ENCODE measurements at places on chromosomes 1 and 21.

GRCh38 chr1:198558402-198558801, 17.9 kb upstream of the ATP6V1G3 start:
- DNase-seq, result peak; percentile 29

- DNase-seq, result no peak
Observed at GRCh38 chr1:91476533-91477217, 24.0 kb upstream of the CDC7 start.

DNA sequence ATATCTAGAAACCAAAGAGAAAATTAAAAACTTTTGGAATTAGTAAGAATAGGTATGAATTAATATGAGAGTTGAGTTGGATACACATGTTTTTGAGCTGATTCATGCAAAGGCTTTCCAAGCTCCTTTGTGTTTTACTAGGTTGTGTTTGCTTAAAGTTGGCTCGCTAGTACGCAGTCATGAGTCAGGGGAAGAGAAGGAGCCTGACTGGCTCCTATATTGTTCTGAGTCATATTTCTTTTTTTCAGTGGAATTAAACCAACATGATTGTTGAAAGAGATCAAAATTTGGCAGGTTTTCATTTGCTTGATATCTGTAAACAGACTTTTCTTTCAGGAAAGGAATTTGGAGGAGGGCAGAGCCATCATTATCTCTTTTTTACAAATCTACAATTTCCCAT, 66.7 kb downstream of the MAGI3 start:
- no peak for DNase-seq

DNA sequence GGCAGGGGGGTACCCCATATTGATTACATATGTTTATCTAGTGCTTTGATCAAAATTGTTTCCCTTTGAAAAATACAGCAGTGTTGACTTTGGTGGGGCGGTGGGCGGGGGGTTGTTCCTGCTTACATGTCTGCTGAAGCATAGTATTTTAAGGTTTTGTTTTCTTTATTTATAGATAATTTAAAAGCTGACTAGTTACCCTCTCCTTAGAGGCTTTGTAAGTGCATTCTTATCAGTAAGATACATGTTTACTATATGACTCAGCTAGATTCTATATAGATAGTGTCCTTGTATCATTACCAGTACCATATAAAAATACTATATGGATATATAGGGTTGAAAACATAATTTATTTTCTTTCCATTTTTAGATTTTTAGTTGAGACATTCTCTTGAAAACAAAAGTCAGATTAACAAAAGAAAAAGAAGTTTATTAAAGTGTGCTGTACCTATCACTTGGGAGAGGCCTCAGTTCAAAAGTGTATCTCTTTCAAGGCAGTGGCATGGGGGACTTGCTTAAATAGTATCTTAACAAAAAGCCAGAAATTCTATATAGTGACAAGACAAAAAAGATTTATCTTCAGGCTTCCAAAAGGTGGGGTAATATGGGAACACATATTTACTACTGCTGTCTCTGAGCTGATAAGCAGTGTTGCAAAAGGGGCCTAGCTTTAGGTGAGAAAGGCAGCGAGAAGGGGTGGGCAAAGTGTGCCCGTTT, 79.0 kb downstream of the HS2ST1 start:
- DNase-seq, result no peak

DNA sequence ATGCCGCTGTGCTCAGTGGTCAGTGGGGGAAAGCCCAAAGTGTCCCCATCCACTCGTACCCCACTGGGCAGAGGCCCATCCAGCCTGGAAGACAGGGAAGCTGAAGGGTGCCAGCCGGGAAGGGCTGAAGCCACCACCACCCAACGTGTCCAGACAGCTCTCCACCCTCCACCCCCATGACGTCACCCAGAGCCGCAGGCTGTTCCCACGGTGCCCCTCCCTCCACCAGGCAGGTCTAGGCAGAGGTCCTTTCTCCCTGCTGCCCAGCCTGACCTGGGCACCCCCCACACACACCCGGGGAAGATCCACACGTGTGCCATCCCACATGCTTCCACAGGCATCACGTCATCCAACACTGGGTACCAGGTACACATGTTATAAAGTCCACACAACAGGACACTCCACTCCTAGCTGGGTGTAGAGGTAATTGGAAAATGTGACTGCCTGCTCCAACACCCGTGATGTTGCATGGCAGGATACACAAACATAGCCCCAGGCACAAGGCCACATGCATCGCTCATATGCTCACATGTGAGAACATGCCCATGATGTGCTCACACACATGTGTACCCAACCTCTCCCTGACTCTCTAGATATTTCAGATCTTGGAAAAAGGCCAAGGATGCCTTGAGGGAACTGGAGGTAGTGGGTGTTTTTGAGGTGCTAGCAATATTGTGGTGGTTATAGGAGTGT, 5.1 kb upstream of the ARHGAP30 start:
- no peak for DNase-seq
